Activated CD4-positive, alpha-beta memory T cell treated with anti-CD3 and anti-CD28 coated beads for 36 hours (primary cell): ENCODE measurements at places on chromosomes 3 and 15. TPM values are rescaled to one million over a fixed set of nuclear protein-coding genes. Genes with fewer than 3 reads are reported as not detected.

GRCh38 chr3:135646873-135647272, 318.7 kb upstream of the PPP2R3A start:
- no peaks in the 10 kb centered on the region for H3K4me1 ChIP-seq
- no peak for DNase-seq
- no peak overlapping the region for H3K4me3 ChIP-seq
- no peaks in the 10 kb centered on the region for H3K36me3 ChIP-seq
- no peaks in the 10 kb centered on the region for H3K27me3 ChIP-seq

Gene SLC51A
- total RNA-seq, result not detected

Gene GHSR
- total RNA-seq, result not detected

Gene NT5DC2
- total RNA-seq, result 49.5 TPM

Gene ITGA11
- 0.59 TPM for total RNA-seq

GRCh38 chr3:185659942-185660921, 74.1 kb downstream of the SENP2 start:
- DNase-seq, result peak; percentile 79
- H3K36me3 ChIP-seq, result no peaks in the 10 kb centered on the region
- no peak overlapping the region for H3K27ac ChIP-seq

DNA sequence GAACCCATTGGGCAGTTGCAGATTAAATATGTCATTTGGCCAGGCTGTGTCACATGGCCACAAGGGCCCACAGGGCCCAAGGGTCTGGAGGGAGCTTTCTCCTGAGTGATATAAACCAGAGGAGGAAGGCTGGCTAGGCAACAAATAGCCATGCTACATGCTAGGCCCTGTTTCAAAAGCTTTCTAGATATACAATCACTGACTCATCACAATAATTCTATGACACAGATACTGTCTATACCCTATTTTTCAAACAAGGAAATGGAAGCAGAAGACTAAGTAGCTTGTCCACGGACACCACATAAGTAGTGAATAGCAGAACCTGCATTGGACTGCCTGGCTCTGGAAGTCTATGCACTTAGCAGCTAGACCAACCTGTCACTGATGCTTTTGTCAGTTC, 625.4 kb downstream of the NTRK3 start:
- no peak for DNase-seq
- H3K36me3 ChIP-seq, result no peaks in the 10 kb centered on the region
- no peaks in the 10 kb centered on the region for H3K27me3 ChIP-seq
- no peaks in the 10 kb centered on the region for H3K4me1 ChIP-seq
- H3K4me3 ChIP-seq, result no peak overlapping the region

DNA sequence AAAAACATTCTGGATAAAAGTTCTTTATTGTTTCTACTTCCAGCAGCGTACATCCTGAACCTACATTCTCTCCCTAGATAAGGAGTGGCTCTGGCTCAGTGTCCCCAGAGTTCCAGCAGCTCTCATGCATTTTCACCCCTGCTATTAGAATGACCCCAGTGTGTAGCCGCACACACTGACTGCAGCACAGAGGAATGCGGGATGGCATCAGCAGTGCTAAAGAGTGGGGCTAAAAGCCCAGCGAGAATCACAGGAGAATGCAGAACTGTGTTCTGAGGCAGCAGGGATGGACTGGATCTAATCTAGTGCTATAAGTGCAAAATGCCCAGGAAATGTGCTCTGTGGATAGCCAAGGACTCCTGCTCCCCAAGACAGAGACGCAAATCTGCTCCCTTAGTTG, 66.4 kb upstream of the TJP1 start:
- no peak overlapping the region for H3K4me3 ChIP-seq
- DNase-seq, result no peak
- peaks cover 10% of the 10 kb centered on the region for H3K27me3 ChIP-seq
- H3K36me3 ChIP-seq, result no peaks in the 10 kb centered on the region

- no peak overlapping the region for H3K4me3 ChIP-seq
- no peak overlapping the region for H3K27ac ChIP-seq
- no peaks in the 10 kb centered on the region for H3K27me3 ChIP-seq
- DNase-seq, result no peak
- peaks cover 8% of the 10 kb centered on the region for H3K36me3 ChIP-seq
- peaks cover 13% of the 10 kb centered on the region for H3K4me1 ChIP-seq
Observed at GRCh38 chr3:51380601-51381332, 4.3 kb upstream of the MANF start.

DNA sequence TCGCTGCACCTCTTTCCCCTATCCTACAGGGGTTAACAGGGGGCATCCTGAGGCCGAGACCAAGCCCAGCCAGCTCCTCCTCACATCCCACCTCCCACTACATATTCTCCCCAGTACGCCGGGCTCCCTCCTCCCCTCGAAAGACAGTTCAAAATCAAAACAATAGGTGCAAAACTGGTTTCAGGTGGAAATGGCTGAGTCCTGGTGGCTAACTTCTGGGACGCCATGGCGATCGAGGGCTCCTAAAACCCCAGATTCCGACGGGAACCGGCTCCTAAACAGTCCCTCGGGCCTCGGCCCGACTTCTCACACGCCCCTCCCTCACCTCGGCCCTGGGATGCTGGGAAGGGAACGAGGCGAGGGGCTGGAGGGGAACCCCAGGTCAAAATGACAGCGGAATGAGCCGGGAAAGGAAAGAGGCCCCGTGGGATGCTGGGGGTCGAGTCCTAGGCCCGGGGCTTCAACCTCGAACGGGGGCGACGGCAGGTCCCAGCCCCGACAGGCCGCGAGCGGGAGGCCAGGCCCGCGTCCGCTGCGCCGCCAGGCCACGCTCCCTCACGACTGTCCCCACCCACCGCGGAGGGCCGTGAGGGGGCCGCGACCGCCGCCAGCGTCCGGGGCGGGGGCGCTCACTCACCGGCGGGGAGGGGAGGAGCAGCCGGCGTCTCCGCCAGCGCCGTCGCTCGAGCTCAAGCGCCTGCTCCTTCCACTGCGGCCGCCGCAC, 492 bp downstream of the TMCC1 start:
- DNase-seq, result peak; percentile 75
- peaks cover 41% of the 10 kb centered on the region for H3K4me1 ChIP-seq
- peak overlapping the region; percentile 88 for H3K4me3 ChIP-seq
- H3K27me3 ChIP-seq, result no peaks in the 10 kb centered on the region

DNA sequence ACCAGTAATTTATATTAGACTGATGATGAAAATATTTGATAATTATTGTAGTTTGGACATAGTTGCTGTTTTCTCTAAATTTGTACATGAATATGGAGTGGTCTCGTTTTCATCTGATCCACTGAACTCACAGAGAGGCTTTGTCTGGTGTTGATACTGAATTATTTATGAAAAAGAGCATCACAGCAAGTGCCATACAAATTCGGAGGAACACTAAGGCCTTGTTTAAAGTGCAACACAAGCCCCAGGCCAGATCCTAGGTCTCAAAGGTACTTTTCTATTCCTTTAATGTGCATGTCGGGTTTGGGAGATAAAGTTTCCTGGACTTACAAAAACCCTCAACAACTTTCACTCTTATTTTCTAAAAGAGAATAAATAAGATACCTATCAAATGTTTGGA, 796.8 kb upstream of the EPHA6 start:
- no peaks in the 10 kb centered on the region for H3K36me3 ChIP-seq
- H3K27me3 ChIP-seq, result no peaks in the 10 kb centered on the region
- no peak overlapping the region for H3K27ac ChIP-seq

GRCh38 chr3:168342946-168343850, 247.5 kb upstream of the GOLIM4 start:
- no peaks in the 10 kb centered on the region for H3K4me1 ChIP-seq
- no peaks in the 10 kb centered on the region for H3K36me3 ChIP-seq
- H3K4me3 ChIP-seq, result no peak overlapping the region
- no peak for DNase-seq
- H3K27ac ChIP-seq, result no peak overlapping the region

- H3K4me1 ChIP-seq, result peaks cover 22% of the 10 kb centered on the region
- H3K27me3 ChIP-seq, result peaks cover 4% of the 10 kb centered on the region
- peaks cover 11% of the 10 kb centered on the region for H3K36me3 ChIP-seq
- no peak overlapping the region for H3K4me3 ChIP-seq
Observed at GRCh38 chr3:160395297-160395696, 3.7 kb downstream of the IFT80 start.

GRCh38 chr3:51670823-51671733, at the start of gene TEX264:
Gene TEX264 (plus strand): TSS chr3:51671252. CDS start chr3:51674305, 3,053 bp downstream.
- H3K27ac ChIP-seq, result peak within 1 kb of the TSS; percentile 89
- H3K4me1 ChIP-seq, result peaks cover 62% of the 10 kb centered on the region
- no peaks in the 10 kb centered on the region for H3K27me3 ChIP-seq
- DNase-seq, result peak; percentile 92
- H3K4me3 ChIP-seq, result peak within 1 kb of the TSS; percentile 87

Gene ELL3
- 2.9 TPM for total RNA-seq

DNA sequence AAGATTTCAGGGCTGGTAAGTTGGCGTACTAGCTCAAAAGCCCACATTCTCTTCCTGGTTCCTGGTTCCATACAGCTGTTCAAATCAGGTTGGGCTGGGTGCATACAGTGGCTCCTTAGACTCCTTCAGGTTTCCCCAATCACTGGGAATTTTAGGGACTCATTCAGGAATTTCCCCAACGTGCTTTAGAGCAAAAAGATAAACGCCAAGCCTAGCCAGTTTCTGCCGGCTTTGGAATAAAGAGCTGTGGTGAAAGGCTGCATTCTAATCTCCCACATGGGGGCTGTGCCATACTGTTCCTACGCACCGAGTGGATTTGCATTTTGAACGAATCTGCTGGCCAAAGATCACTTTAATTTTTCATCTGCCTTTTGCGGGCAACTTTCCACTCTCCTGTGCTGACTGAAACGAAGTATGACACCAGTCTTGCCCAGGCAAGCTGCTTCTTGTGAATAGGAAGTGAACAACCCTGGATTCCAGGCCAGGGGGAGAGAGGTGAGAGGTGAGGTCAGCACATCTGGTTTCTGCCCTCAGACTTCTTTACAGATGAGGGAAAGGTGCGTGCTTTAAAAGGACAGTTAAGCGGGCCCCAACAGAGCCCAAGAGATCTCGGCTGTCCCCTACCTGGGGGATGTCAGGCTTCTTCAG, 184.2 kb upstream of the PDZRN3 start:
- H3K27me3 ChIP-seq, result no peaks in the 10 kb centered on the region
- DNase-seq, result no peak
- no peaks in the 10 kb centered on the region for H3K36me3 ChIP-seq

DNA sequence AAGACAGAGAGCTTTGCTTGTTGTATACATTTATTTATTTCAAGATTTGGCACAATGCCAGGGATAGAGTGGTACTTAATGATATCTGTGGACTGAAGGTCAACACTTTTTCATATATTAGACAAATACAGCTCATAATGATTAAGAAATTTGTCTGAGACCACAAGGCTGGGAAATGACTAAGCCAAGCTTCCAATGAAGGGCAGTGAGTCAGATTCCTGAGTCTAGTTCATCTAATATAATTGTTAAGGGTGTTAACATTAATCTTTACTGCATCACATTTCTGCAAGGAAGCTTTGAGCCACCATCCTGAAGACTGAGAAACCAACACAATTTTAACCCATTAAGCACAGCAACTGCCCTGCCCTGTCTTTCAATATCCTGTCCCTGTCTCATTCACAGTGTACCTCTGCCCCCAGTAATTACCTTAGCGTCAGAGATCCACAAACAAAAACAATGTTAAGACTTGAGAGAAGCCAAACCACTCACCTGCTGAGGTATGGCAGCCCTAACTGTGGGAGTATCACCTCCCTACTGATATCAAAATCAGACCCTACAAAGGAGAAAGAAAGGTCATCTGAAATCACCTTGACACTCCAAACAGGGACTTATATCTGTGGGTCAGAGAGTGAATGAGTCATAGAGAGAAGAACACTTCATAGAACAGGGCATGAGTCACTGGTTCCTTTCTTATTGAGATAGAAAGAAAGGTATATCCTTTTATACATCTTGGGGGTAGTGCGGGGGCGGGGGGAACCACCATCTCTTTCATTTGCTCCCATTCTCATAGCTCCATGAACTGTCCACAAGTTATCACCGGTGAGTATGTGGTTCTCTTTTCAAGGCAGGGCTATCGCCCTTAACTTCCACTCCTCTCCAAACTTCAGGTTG, 74.7 kb downstream of the MAGI1 start:
- peak; percentile 78 for DNase-seq
- H3K36me3 ChIP-seq, result no peaks in the 10 kb centered on the region
- H3K4me3 ChIP-seq, result no peak overlapping the region
- H3K27ac ChIP-seq, result peak overlapping the region; percentile 86
- H3K4me1 ChIP-seq, result peaks cover 10% of the 10 kb centered on the region

Gene CCR4
- total RNA-seq, result 137 TPM

DNA sequence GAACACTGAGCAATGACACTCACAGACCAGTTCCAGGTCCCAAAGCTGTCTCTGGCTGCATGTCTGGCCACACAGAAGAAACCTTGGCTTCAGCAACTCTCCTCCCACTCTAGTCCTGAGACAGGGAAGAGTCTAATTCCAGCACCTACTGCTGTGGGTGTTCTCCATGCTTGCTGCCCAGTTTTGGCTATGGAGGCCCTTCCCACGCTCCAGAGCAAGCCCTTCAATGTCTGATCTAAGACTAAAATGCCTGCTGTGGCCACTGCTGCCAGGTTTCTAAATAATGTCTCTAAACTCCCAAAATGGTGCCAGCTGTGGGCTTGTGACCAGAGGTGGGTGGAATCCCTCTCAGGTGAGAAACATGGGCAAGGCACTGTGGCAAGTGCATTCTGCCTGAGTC, 531.3 kb downstream of the GRM7 start:
- H3K4me3 ChIP-seq, result no peak overlapping the region
- no peaks in the 10 kb centered on the region for H3K27me3 ChIP-seq
- H3K4me1 ChIP-seq, result no peaks in the 10 kb centered on the region
- no peaks in the 10 kb centered on the region for H3K36me3 ChIP-seq

DNA sequence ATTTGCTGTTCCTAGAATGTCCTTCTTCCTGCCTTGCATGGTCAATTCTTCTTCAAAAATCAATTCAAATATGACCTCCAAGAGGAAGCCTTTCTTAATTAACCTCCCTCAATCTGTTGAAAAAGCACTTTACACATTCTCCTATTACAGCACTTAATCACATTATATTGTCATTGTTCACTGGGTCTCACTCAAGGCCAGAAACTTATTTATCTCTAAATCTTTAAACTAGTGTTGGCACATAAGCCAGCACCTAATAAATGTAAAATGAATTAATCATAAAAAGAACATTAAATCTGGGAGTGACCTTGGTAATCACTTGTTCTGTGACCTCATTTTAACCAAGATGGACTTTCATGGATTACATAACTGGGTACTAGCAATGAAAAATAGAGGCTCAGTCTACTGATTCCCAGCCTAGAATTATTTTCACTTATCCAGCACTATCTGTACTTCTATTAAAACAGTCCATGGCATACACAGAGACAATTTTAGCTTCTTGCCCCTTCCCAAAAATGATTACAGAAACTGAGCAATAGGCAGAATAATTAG, 22.1 kb downstream of the MSL2 start:
- no peaks in the 10 kb centered on the region for H3K27me3 ChIP-seq
- H3K36me3 ChIP-seq, result no peaks in the 10 kb centered on the region
- no peak overlapping the region for H3K27ac ChIP-seq
- H3K4me1 ChIP-seq, result peaks cover 31% of the 10 kb centered on the region
